ENCODE measurements at places on chromosomes 7 and 10.

DNA sequence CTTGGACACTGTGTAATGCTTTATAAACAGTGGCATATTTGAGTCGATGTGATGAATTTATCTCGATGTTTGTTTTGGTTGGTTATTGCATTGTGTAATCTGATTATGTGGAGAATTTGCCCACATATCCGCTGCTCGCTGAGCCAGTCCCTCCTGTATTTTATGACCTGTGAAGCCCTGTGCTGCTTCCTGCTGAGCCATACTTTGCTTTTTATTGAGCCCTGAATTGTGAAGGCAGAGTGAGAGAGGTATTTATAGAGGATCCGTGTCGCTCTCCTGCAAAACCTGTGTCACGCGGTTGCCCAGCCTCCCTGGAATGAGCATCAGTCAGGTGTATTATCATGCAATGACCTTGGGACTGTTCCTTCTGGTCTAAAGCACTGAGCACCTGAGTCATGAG, 253.7 kb downstream of the ARHGAP21 start:
- DNase-seq, result no peak

GRCh38 chr10:13681095-13681494, 94.3 kb downstream of the PRPF18 start:
- no peak for DNase-seq

GRCh38 chr10:86684331-86685097, 16.2 kb downstream of the LDB3 start:
- DNase-seq, result no peak

- DNase-seq, result no peak
Observed at GRCh38 chr7:107994421-107995030, 8.4 kb downstream of the LAMB1 start.

- no peak for DNase-seq
Observed at GRCh38 chr7:157462419-157462771, 125.6 kb downstream of the DNAJB6 start.

- DNase-seq, result no peak
Observed at GRCh38 chr7:105011831-105012502, 2.0 kb upstream of the KMT2E start.

- DNase-seq, result no peak
Observed at GRCh38 chr7:130274296-130274695, 7.6 kb downstream of the CPA2 start.

DNA sequence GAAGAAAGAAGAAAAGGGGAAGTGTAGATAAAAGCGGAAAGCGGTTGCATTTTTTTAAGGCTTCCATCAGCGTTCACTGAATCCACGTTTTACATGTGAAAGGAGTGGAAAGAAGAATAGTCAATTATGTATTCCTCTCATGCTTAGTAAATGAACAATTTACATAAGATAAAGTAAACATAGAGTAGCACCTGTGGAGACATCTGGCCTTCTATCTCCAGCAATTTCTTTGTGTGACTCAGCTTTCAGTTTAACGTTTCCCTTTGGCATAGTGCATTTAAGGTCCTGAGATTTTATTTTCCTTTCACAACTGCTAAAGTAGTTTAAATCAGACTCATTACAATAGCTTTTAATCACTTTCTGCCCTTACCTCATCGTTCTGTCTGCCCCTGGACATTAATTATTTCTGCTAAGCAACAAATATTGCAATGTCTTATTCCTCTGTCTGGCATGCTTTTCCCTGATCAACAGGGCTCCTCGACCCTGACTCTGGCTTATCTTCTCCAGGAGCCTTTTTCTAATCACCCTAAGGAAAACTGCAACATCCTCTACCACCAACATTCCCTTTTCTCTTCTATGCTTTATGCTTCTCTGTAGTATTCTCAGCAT, 383.5 kb upstream of the VWC2 start:
- DNase-seq, result no peak

DNA sequence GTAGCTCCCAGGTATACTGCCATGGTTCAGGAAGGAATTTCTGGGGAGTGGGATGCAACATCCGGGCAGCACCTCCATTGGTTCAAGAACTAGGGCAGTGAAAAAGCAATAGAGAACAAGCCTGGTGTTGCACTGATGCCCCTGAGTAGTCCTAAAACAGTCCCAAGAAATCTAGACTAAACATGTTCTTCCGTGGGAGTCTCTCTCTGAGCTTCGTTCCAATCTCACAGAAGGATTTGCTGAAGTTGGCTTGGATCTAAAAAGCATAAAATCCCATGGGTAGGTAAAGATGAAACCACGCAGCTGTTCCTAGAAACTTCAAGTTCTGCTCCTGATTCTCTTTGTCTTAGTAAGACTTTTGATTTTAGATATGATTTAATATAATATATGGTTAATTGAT, 154.5 kb downstream of the PLXDC2 start:
- no peak for DNase-seq

- no peak for DNase-seq
Observed at GRCh38 chr7:136009488-136010079, 32.4 kb upstream of the MTPN start.
